Omental fat pad (tissue), 4 donors: ENCODE measurements at places on chromosomes 11 and 22.

- DNase-seq: no peak
Observed at GRCh38 chr11:119941636-119942411, 196.1 kb downstream of the TRIM29 start.

- no peak for DNase-seq
Observed at GRCh38 chr22:24424001-24424900, 3.1 kb upstream of the ADORA2A start.

DNA sequence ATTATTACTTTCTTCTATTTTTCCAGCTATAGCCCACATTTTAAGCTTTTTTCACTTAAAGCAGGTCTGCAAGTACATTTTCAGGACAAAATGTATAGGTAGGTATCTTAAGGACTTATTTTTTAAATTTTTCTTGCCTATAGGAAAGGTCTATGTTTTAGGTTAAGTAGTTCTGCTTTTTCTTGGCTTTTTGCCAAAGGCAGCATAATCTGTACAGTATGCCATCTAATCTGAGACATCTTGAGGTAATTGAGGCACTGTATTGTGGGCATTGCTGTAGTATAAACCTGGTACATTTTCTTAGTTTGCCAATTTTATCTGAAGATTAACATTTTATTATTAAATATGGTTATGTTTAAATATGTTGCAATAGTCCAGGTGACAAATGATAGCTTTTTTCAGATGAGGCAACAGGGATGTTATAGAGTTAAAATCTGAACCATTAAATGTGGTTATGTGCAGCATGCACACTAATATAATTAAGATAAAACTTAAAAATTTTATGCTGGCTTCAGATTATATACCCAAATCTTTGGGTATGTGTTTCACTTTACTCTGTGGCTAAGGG lies 42.9 kb downstream of the QSER1 start:
- no peak for DNase-seq

DNA sequence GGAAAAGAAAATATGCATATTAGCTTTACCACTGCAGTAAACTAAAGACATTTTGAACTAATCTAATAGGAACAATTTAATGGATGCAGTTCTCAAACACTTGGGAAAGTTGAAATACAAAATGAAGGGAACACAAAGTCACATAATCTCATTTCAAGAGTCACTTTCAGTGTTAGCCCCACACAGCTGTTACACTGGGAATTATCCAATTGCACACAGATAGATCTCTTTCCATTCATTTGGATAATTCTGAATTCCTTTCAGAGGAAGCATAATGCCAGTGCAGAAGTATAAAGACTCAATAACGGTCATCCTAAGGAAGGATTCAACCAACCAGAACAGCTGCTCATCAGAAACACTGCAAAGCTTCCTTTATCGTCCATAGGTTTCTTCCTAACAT lies 173.3 kb downstream of the GRIA4 start:
- DNase-seq: no peak

DNA sequence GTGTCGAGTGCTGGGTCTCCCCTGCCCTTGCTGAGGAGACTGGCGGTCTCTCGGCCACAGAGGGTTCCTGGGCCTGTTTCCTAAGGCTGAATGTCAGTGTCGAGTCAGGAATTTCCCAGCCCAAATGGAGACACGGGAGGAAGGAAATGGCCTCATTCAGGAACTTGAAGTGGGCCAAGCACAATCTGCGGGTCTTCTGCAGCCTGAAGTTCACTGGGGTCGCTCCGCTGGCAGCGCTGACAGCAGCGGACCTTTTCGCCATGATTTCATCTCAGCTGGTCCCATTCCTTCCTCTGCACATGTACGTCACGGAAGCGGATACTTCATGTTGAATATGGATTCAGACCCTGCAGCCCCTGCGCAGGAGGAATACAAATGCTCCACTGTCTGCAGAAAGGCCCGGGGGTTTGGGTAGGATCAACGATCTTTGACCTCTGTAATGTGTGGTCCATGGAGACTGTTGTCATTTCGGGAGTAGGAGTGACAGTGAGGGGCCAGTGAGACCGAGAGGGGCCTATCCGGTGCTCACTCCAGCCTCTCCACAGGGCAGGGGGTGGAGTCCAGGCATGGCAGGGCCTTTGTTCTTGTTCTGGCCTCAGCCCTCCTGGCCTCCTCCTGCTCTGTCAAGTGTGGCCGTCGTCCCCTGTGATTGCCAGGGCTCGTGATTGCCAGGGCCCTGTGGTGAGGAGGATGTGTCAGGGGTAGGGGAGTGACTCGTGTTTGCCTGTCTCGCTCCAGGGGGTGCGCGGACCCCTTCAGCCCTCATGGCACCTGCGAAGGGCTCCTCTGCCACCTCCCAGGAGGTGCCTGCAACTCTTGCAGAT lies 402.3 kb downstream of the TBC1D22A start:
- DNase-seq: peak; percentile 20

DNA sequence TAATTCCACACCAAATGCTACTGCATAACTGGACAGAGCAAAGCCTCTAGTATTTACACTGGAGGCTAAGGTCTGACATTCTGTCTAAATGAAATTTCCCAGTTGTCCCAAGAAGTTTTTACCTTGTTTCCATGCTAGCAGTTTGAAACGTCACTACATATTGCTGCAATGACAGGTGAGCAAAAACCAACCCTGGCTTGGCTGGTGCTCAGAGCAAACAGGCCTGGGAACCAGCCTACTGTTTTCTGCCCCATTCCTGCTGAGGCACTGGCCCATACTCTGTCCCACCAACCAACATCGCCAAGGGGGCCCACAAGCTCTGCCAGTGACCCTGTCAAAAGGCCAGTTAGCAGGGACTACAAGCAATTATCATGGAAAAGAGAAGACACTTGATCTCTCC lies 131.1 kb downstream of the MPPED2 start:
- DNase-seq: no peak

DNA sequence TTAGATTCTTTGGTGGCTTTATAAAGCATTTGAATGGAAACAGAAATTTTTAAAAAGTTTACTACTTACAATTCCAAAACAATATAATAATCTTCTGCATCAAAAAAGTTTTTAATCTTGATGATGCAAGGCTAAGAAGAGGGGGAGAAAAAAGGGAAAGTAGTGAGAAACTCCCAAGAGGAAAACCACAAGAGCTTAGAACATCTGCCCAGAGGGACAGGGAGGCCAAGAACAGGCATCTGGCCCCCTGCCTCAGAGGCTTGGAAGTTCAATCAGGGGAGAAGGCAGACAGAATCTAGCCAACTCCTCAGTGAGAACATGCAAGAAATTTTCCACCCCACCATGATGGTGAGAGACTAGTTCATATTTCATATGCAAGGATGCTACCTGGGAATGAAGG lies 23.8 kb upstream of the TTC28 start:
- no peak for DNase-seq
